Cardiac muscle cell (in vitro differentiated cells and primary cell): ENCODE measurements at places on chromosomes 4 and X. TPM values are rescaled to one million over a fixed set of nuclear protein-coding genes. Genes with fewer than 3 reads are reported as not detected.

The OTC gene
- not detected in 2 replicates for total RNA-seq

The MAGEA1 gene
- total RNA-seq: not detected in 2 replicates

The NLGN3 gene
- total RNA-seq: 7.4 and 10.2 TPM in 2 replicates

The ITGB1BP2 gene
- 99.7 and 158 TPM in 2 replicates for total RNA-seq

The MEPE gene
- not detected in 2 replicates for total RNA-seq

The XAGE1A gene
- total RNA-seq: not detected in 2 replicates

The ADD1 gene
- 219 and 230 TPM in 2 replicates for total RNA-seq

The KCNIP4 gene
- total RNA-seq: 9.9 and 15.9 TPM in 2 replicates

The AFF2 gene
- 6.4 and 8.3 TPM in 2 replicates for total RNA-seq

The FANCB gene
- 0.49 and 1.3 TPM in 2 replicates for total RNA-seq

The SHROOM2 gene
- 32.9 and 36.0 TPM in 2 replicates for total RNA-seq

The CENPVL2 gene
- total RNA-seq: 1.4 TPM in 2 replicates

The LRP2BP gene
- 0.63 TPM in 2 replicates for total RNA-seq

The AKAP14 gene
- total RNA-seq: not detected in 2 replicates

The TRIM61 gene
- total RNA-seq: 1.9 and 2.2 TPM in 2 replicates

The GUCY1A1 gene
- total RNA-seq: 123 TPM in 2 replicates

The FRMD7 gene
- not detected in 2 replicates for total RNA-seq

The ARSH gene
- total RNA-seq: not detected in 2 replicates

The SPIN2B gene
- 19.2 and 20.8 TPM in 2 replicates for total RNA-seq

The SLIT2 gene
- 48.9 and 59.8 TPM in 2 replicates for total RNA-seq

The USP17L12 gene
- not detected in 2 replicates for total RNA-seq

The IL1RAPL1 gene
- total RNA-seq: 3.2 and 4.1 TPM in 2 replicates

The GAGE12J gene
- total RNA-seq: not detected in 2 replicates

The ABCD1 gene
- total RNA-seq: 23.8 and 28.7 TPM in 2 replicates

The DCHS2 gene
- 0.09 and 0.11 TPM in 2 replicates for total RNA-seq

The PLXNB3 gene
- 0.48 and 0.85 TPM in 2 replicates for total RNA-seq

The ASMT gene
- not detected in 2 replicates for total RNA-seq

The MGARP gene
- 2.8 and 3.0 TPM in 2 replicates for total RNA-seq

The SPANXN3 gene
- not detected in 2 replicates for total RNA-seq

The AREG gene
- total RNA-seq: not detected in 2 replicates

The TRAM1L1 gene
- total RNA-seq: 3.1 and 3.2 TPM in 2 replicates

The GAGE12F gene
- not detected in 2 replicates for total RNA-seq

The PDGFRA gene
- total RNA-seq: 51.3 and 60.9 TPM in 2 replicates

The PAGE4 gene
- total RNA-seq: not detected in 2 replicates

The ART3 gene
- total RNA-seq: 2.0 and 3.2 TPM in 2 replicates

The ZNF141 gene
- total RNA-seq: 19.6 and 29.7 TPM in 2 replicates

The CENPU gene
- 8.7 TPM in 2 replicates for total RNA-seq

The VSIG1 gene
- 0.07 TPM in 1 of 2 replicates, not detected in the other for total RNA-seq

The ANXA3 gene
- total RNA-seq: 18.7 and 38.1 TPM in 2 replicates

The NEXMIF gene
- 0.46 and 1.0 TPM in 2 replicates for total RNA-seq

The RHOXF1 gene
- total RNA-seq: 0.42 and 2.8 TPM in 2 replicates

The CLCN4 gene
- total RNA-seq: 15.2 and 18.2 TPM in 2 replicates

The ATOH1 gene
- 0.14 TPM in 1 of 2 replicates, not detected in the other for total RNA-seq

The SYN1 gene
- total RNA-seq: 1.8 and 2.0 TPM in 2 replicates

The MAMLD1 gene
- total RNA-seq: 0.15 and 0.18 TPM in 2 replicates

The GAGE12H gene
- total RNA-seq: not detected in 2 replicates

The GNRHR gene
- not detected in 2 replicates for total RNA-seq

The FOXR2 gene
- total RNA-seq: not detected in 2 replicates

The PAGE5 gene
- not detected in 2 replicates for total RNA-seq

The DACH2 gene
- 0.32 and 0.69 TPM in 2 replicates for total RNA-seq

The SFRP2 gene
- 0.30 and 1.7 TPM in 2 replicates for total RNA-seq

The VBP1 gene
- total RNA-seq: 42.8 and 50.2 TPM in 2 replicates

The TTC29 gene
- 0.09 and 0.35 TPM in 2 replicates for total RNA-seq

The APLN gene
- 0.45 and 0.88 TPM in 2 replicates for total RNA-seq

The ADGRL3 gene
- total RNA-seq: 4.8 and 8.0 TPM in 2 replicates

The NOX1 gene
- total RNA-seq: 1.5 and 3.1 TPM in 2 replicates

The EIF1AX gene
- 26.6 and 30.6 TPM in 2 replicates for total RNA-seq

The FGFBP1 gene
- total RNA-seq: not detected in 2 replicates
